SW480 (cell line): ENCODE measurements at places on chromosomes 7 and 10.

DNA sequence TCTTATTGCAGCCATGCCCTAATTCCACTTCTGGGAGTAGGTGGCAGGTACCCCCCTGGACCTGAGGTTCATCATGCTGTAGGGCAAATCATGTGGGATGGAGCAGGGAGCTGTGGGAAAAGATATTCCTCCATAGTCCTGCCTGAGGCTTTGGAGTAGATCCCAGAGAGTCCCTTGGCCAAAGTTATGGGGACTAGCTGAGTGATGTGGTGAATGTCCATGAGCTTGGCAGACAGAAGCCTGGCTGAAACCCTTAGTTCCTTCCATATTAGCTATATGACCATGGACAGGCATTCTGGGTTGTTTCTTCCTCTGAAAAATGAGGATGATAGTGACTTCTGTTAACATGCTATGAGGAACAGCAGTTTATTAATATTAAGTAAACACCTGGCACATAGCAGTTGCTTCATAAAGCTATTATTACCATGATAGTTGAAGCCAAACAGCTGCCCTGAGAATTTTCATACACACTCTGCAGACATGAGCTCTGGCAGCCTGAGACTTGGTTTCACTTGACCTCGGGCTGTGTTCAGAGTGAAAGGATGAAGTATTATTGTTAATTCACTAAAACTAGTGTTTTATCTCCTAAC, 15.0 kb upstream of the IMPDH1 start:
- DNase-seq = no peak

DNA sequence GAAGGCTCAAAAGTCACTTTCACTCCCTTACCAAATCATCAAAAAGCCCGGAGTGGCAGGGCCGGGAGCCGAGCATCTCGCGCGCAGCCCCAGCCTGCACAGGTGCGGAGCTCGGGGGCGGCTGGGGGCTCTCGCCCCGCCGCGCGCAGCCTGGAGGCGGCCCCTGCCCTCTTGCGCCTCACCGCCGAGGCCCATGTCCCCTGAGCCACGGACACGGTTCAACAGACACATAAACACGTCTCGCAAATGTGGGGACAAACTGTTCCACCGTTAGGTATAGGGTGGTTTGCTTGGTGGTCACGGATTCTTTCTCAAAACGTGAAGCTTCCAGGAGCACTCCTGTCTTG, 700 bp downstream of the GSAP start:
- DNase-seq = peak; percentile 34

DNA sequence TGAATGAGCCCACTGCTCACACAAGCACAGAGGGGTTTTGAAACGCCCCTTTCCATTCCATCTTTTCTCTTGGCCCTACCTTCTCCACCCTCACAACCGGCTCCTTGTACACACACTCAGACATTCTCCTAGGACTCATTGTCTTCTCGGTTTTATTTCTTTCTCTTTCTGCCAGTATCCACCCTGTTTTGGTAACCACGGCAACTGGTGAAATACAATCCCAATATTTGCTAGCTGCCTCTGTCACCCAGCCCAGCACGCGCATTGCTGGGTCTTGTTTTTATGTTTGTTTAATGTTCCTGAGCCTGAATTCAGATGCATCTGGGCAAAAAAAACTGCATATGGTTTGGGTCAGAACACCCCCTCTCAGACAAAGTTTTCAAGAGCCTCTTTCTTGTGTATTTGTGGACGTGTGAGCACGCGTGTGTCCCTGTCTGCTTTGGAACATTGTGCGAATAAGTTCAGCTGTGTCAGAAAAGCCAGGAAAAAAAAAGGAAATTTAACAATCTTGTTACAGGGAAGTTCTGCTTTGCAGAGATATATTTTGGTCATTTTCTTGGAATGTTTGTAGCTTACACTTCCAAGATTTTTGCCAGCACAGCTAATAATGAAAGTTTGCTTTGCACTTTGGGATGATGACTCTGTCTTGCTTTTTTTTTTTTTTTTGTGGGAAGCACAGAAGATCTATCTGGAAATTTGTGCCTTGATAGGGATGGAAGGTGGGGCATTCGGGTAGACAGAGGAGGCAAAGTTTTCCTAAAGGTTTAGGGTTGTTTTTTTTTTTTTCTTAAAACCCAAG, 225.9 kb downstream of the TRIL start:
- no peak for DNase-seq

GRCh38 chr10:119659951-119660350, 8.8 kb downstream of the BAG3 start:
- DNase-seq = no peak

GRCh38 chr7:10429031-10429430, 544.6 kb upstream of the PHF14 start:
- DNase-seq = no peak

DNA sequence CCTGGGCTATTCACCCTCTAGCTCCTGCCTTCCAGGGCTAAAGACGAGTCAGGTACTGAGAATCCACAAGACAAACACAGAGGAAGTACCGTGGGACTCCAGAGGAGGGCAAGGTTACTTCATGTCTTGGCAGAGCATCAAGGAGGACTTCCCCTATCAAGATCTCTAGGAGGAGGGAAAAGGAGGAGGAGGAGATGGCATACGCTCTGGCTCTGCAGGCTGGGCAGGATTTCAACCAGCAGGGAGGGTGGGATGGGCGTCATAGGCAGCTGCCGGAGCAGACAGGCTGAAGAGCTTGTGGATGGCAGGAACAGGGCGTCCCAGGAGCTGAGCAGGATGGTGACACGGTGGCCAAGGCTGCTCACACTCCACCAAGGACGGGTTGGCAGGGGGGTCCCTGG, 21.3 kb downstream of the MDH2 start:
- DNase-seq = peak; percentile 66

- DNase-seq = no peak
These were observed 224.8 kb downstream of the ZNF248 start for GRCh38 chr10:37632641-37633040.

GRCh38 chr10:9342885-9343570, 1288.5 kb downstream of the GATA3 start:
- DNase-seq = peak; percentile 47

- no peak for DNase-seq
These were observed 93.4 kb upstream of the PDLIM1 start for GRCh38 chr10:95384011-95384704.
